ENCODE measurements at places on chromosomes 3 and 15. TPM values are rescaled to one million over a fixed set of nuclear protein-coding genes. Genes with fewer than 3 reads are reported as not detected.

DNA sequence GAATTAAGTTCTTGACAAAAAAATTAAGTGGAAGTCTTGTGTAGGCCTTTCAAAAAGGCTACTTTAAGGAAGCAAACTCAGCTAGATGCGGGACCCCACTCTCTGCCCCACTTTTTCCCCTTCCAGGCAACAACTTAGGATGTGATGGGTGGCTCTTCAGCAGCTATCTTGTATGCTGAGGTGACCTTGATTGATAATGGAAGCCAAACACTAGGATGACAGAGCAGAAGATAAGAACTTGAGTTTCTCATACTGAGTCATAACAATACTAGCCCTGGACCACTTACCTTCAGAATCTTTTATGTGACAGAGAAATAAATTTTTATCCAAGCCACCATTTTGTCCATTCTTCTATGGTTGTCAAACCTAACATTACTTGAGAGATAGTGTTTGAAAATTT, 16.1 kb downstream of the PDCD10 start:
- DNase-seq, result no peak

RAB43 gene
- 28.6 TPM for total RNA-seq

GRCh38 chr15:56099311-56099710, 105.9 kb upstream of the NEDD4 start:
- DNase-seq, result no peak

GRCh38 chr3:18446149-18446825, 21.1 kb upstream of the SATB1 start:
- DNase-seq, result no peak

- no peak for DNase-seq
Observed at GRCh38 chr3:17175187-17175807, 290.5 kb downstream of the PLCL2 start.

NME9 gene
- total RNA-seq, result not detected

SEMA6D gene
- total RNA-seq, result not detected

RSRC1 gene
- total RNA-seq, result 35.4 TPM
